ENCODE measurements at places on chromosomes 4 and X.

DNA sequence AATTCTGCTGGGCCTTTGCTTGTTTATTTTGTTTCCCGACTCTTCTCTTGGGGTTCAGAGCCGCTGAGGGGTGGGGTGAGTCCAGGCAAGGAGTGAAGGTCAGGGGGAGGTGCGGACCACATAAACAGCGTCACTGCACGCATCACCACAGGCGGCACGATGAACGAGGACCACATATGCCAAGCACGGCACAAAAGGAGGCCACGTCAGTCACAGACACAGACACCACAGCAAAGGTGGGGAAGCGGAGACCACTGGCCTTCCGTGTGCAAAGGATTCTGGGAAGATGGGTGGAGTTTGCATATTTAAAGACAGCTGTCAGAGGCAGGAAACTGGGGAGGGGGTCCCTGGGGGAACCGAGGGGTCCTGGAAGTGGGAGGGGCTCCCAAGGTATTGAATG is 10.3 kb upstream of the TIMP1 start:
- DNase-seq = no peak

DNA sequence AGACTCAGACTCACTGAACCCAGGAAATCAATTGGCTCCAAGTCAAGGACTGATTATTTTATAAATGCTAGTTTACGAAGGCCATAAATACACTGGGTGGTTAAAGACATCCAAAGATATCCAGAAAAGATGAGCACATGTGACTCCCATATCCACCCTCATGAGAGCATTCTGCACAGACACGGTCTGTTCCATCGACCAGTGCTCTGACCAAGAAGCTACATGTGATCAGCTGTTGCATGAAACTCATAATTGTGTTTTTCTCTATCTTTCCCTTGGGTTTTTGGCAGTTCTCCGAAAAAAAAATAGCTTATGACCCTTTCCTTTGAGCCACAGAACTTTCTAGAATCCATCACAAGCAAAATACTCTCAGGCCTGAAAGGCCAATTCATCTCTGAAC is 2.7 kb upstream of the PIR start:
- DNase-seq = no peak

DNA sequence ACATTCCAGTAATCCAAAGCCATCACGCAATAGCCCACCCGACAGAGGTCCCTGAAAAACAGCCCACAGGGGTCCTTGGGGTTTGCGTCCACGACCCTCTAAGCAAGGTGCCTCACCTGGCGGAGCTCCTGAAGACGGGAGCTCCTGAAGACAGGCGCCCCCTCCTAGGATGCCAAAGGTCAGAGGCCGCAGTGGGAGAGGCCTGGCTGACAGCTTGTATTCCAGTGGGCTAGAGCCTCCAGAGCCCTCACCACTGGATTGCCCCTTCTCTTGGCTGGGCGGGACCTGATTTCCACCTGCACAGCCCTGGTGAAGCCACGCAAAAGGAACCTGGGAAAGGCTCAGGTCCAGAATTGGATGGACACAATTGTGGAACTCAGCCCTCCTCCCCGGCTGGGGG is 29.7 kb upstream of the WFS1 start:
- DNase-seq = no peak

- DNase-seq = no peak
Measured at GRCh38 chrX:43718546-43718945, 62.4 kb downstream of the MAOA start.

DNA sequence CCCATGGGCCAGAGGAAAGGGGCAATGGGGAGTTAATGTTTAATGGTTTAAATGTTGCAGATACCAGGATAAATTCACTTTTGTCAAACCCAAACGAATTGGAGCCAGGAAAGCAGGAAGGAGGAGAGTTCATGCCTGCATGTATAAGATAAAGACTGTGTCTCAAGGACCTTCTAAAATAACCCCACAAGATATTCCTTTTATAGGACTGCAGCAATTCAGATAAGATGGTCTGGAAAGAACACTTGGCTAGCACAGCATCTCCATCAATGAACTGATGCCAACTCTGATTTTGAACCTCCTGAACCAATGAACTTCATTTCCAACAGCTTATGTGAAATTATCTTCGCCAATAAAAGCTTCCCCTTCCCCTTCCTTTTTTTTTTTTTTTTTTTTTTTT is 31.3 kb upstream of the LONRF3 start:
- no peak for DNase-seq

- DNase-seq = no peak
Measured at GRCh38 chr4:163251204-163251603, 81.2 kb downstream of the NPY1R start.

GRCh38 chr4:113559947-113560346 is 201.6 kb downstream of the CAMK2D start:
- no peak for DNase-seq

Measured in GM10248 (cell line).